Umbilical cord (tissue), 2 donors: ENCODE measurements at places on chromosomes 16 and 17.
A peak's percentile ranks its signal among the peaks of the same experiment; 100 is the strongest.

DNA sequence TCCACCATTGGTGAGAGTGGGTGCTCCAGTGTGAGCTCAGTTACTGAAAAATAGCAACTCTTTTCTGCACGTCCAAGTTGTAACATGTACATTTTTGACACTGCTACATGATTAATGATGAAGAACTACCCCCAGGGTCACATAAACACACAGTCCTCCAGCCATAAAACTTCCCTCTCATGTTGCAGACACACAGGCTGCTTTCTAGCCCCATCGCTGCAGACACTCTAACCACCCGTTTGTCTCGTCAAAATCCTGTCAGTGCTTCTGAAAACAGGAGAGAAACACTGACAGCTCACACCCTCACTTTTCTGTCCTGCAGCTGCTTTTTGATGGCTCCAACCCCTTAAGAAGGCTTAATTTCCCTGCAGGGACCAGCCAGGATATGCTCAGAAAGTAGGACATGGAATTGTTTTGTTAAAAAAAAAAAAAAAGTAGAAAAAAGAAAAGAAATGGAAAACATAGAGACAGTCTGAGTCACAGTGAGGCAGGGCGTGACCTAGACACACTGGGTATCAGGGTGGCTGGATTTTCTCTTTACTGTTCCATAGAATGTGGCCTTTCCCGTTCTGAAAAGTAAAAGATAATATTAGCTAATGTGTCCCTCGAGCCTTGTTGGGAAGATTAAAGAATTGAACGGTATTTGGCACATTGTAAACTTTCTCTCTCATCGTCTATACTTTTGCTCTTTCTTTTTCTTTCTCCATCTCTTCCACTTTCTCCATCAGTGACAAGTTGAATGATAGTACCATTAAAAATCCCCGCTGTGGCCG lies 20.7 kb upstream of the CCL5 start:
- peak; percentile 73 for DNase-seq

- DNase-seq: no peak
Measured at GRCh38 chr16:12998361-12999085, 97.1 kb downstream of the SHISA9 start.

GRCh38 chr16:521381-522210 lies 5.9 kb upstream of the CAPN15 start:
- no peak for DNase-seq

GRCh38 chr16:84607694-84608093 lies 10.2 kb downstream of the COTL1 start:
- DNase-seq: no peak

GRCh38 chr17:15920758-15921239 lies 24.1 kb upstream of the ADORA2B start:
- DNase-seq: no peak

DNA sequence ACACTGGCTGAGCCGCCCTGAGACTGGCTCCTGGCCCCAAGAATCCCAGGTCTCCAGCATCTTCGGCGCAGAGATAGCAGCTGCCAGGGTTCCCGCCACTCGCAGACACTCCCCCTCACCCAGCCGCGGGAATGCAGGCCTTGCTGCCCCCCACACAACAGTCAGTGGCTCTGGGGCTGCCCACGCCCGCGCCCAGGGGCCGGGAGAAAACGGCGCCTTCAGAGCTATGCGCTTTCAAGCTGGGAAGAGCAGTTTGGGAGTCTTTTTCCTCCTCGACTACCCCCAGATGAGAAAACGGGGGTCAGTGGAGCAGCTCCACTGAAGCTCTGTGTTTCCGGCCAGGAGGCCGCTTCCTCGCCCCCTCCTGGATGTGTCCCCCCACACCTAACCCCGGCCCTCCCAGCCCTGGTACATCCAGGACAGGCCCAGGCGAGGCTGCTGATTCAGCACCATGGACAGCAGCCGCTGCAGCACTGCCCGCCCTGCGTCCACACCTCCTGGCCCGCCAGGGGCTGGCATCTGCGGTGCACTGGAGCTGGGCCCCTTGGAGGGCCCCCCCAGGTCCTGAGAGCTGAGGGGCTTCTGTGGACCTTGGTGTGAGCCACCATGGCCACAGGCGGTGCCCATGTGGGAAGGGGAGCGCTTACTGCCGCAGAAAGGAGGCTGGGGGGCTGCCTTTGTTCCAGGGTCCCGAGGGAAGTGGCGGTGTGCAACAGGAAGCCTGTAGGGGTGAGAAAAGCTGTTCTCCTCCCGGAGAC lies 35.7 kb downstream of the CACNA1H start:
- DNase-seq: peak; percentile 41

- no peak for DNase-seq
Measured at GRCh38 chr17:58039975-58040374, 32.9 kb upstream of the SRSF1 start.

GRCh38 chr16:8767176-8767575 lies 30.3 kb downstream of the TMEM186 start:
- DNase-seq: no peak

DNA sequence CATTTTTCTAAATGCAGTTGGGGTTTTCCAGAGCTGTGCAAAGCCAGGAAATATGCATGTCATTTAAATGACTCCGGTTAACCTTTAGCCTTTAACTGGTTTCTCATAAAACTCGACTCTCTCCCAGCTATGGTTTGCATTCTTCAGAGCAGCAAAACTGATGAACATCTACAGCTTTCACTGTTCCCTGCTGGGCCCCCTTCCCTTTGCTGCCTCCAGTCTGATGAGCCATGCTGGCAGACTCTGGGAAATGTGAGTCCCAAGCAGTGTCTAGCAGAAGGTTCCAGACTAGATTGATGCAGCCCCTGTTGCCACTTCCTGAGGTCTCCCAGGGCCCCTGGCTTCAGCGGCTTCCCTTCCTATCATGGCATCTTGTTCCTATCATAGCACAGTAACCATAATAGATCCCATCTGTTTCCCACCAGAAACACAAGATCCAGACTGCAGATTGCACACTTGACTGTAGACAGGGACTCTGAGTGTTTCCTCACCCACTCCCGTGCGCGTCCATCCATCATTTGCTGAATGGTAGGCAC lies 135.4 kb downstream of the CLEC16A start:
- peak; percentile 95 for DNase-seq

GRCh38 chr17:70848785-70849184 lies 679.5 kb downstream of the KCNJ2 start:
- no peak for DNase-seq

- DNase-seq: no peak
Measured at GRCh38 chr17:4444782-4445473, 11.2 kb downstream of the SPNS3 start.

GRCh38 chr16:48907906-48908634 lies 298.1 kb upstream of the N4BP1 start:
- DNase-seq: no peak

DNA sequence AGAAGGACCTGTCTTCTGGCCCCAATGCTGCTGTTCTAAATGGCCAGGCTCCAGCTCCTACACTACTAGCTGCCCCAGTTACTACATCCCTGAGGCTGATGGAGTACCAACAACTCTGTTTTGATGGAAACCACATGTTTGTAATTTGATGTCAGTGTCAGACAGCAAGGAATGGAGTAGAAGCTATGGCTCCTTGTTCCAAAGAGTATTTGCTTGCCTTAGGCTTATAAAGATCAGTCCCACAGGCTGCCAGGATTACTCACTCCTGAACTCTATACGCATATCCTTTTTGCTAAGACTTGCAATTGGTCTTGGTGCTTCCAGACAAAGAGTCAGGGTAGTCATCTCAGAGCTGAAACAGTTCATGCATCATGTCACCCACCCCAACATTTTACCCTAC lies 139.6 kb downstream of the HS3ST3A1 start:
- no peak for DNase-seq

GRCh38 chr17:38745545-38745944 lies 2.6 kb downstream of the PCGF2 start:
- DNase-seq: no peak

DNA sequence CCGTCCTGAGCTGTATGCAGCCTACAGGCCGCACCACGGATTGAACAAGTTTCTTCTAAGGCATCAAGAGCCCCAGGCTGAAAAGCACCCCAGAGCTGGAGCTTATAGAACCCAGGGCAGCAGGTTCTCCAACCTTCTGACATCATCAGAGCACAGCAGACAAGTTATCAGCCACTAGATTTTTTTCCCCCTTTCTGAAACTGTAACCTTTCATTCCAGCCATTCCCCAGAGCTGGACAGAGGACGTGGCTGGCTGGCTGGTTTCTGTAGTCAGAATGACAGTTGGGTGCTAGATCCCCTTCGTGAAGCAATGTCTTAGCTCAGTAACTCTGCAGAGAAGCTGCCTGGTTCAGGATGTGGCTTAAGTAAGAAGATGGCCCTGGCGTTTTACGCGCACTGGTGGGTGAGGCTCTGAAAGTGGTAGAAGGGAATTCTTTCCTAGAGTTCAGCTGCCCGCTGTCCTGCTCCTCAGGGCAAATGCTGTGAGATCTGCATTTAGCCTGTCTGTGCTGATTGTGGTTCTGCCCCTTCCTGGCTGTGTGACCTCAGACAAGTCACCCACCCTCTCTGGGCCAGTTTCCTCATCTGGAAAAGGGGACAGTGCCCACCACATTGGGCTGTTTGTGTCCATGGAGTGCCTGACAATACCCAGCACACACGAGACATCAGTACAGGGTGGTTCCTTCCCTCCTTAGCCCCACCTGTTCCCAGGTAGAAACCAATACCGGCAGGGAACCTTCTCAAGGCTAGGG lies 9.1 kb downstream of the DEXI start:
- no peak for DNase-seq

DNA sequence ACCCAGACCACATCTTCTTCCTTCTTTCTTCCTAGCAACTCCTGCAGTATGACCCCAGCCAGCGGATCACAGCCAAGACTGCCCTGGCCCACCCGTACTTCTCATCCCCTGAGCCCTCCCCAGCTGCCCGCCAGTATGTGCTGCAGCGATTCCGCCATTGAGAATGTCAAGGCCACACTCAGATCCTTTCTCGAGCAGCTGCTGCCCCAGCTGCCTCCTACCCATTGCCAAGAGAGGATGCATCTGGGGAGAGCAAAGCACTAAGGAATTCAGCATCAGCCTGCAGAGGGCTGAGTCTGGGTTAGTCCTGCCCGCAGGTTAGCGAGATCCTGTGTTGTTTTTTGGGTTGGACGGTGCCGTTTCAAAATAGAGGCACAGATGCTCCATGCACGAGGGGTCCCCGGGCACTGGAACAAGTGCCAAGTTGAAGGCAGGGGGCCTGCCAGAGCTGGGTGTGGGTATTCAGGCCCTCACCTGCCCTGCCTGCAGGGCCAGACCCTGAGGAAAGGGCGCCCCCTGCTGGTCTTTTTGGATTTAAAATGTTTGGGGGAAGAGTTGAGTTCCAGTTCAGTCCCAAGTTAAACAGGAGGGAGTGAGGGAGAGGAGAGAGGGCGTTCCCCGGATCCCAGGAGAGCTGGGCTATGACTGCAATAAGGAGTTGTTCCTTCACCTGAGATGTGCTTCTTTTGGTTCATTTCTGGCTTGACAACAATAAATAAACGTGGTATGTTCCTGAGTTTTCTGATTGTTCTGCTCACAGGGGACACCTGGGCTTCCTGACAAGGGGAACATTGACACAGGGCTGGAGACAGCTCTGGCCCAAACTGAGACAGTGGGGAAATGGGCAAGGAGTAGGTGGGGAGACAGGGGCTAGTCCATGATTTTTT lies 4.9 kb downstream of the CDK3 start:
- peak; percentile 72 for DNase-seq

DNA sequence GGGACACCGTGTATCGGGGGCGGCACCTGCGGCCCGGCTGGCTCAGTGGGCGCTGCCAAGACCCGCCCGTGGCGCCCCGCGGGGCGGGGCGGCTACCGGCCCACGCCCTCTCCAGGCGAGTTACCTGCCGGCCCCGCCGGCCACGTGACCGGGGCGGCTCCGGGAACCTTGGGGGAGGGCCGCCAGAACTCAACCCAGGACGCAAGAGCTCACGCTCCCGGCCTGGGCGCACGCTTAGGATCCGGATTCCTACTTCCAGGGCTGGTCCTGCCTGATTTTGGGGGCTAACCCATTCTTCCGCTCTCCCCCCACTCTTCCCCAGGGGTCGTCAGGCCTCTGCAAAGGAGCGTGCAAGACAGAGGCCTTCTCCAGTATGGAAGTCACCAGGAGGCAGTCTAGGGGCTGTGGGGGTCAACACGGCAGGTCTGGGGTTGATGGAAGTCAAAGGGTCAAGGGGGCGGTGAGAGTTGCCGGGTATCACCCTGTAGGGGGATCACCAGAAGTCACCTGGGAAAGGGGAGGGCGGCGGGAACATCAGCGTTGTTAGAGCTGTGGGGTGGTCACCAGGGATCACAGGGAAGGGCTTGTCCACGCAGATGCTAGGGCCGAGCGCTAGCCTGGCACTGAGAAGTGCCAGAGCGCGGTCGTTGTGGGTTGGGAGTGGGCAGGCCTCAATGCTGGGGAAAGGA lies 354 bp upstream of the ESRP2 start:
- peak; percentile 53 for DNase-seq

GRCh38 chr16:20749474-20749873 lies 7.9 kb upstream of the THUMPD1 start:
- DNase-seq: no peak

- DNase-seq: no peak
Measured at GRCh38 chr17:19719355-19720209, 3.2 kb upstream of the SLC47A2 start.

- peak; percentile 56 for DNase-seq
Measured at GRCh38 chr17:7651665-7652387, 1.1 kb downstream of the ATP1B2 start.

DNA sequence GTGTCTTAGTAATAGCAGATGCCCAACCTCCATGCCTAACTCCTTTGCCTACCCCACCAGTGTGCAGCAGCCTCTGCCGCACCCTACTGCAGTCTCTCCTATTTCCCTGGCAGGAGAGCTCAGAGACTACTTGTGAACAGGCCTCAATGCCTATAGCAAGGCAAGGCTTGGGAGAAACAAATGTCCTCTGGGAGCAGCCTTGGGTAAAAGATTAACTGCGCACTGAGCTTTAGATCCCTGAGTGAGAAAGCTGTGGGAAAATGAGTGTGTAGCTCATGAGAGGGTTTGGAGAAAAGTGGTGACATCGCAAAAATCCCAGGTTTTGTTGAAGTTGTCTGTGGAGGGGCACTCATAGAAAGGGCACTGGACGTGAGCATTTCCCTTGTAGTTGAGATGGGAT lies 335.8 kb downstream of the WWOX start:
- DNase-seq: no peak

- no peak for DNase-seq
Measured at GRCh38 chr16:26963109-26963508, 103.6 kb upstream of the C16orf82 start.

- no peak for DNase-seq
Measured at GRCh38 chr17:79427621-79428539, 183.0 kb downstream of the RBFOX3 start.

DNA sequence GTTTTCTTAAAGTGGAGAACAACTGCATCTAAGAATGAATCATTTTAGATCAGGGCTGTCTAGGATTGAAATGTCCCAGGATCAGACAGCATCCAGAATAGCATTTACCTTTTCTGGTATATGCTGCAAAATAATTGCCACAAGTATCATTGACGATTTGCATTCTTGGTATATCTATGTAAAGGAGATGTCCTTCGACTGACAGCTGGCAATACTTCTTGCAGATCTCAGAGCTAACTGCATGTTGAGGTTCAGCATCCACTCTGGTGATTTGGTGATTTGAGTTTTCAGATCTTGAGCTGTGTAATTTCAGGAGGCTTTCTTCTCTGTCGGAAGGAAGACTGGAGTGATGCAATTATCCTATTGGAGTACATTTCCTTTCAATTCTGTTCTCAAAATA lies 78.1 kb upstream of the CPHXL start:
- no peak for DNase-seq
